ENCODE measurements at places on chromosomes 4 and X.
A peak's percentile ranks its signal among the peaks of the same experiment; 100 is the strongest.

DNA sequence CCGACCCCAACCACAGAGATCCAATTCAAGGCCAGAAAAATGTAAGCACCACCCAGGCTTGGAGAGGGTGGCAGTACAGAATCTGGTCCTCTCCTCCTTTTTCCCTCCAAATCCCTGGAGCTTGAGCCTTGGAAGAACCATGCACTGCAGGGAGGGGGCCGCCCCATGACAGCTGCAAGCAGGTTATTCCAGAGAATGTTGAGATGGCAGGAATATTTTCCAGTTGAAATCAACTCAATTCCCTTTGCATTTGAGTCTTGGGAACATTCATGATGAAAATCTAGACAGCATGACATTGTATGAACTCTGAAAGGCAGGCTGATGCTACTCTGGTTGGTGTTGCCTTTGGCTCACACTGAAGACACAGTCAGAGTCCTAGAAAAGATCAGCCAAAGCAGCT lies 386.6 kb upstream of the FGF16 start:
- DNase-seq, result no peak

- no peak for DNase-seq
These were observed 31.1 kb downstream of the RBMX start for GRCh38 chrX:136849395-136849794.

DNA sequence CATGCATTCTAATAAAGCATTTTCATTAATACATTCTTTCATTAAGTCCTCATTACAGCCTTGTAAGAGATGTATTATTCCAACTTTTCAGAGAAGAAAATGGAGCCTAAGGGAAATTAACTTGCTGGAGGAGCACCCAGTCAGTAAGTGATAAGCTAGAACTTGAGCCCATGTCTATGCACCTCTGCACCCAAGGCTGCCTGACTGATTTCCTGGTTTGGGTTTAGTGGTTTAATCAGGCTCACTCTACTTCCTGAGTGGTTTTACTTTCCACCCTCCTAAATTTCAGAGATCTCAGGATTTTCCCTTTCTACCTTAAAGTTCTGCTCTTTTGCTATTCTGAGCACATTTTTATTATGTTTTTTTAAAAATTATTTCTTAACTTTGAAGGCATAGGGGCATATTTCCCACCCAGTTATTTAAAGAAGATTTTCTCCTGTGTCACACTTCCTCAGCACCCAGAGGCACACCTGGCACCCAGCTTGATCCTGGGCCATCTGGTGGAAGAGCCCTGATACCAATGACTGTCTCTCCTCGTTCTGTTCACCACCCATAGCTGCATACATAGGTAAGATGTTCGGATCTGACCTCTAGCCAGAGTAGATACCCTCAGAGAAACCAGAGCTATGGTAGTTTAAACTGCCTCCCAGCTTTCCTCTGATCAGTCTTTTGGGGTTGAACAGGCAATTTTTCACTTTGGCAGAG lies 10.4 kb downstream of the CORIN start:
- peak; percentile 73 for DNase-seq

DNA sequence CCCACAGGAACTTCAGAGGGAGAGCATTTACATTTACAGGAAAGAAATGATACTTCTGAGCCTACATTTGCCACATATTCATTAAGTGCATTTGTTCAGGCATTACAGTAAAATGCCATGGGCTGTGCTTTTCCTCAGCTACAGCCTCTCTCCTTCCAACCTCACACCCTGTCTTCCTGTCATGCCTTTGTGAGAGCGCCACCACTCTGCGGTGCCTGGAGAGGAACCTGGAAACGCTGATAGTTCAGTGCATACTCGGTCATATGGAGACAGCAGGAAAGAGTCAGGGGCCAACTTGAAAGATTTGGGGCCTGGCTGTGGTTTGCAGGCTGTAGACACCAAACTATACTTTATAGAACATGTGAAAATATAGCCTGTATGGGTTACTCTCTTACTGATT lies 40.5 kb downstream of the NFKB1 start:
- DNase-seq, result no peak

GRCh38 chrX:127459790-127460189 lies 592.4 kb downstream of the ACTRT1 start:
- DNase-seq, result peak; percentile 1

DNA sequence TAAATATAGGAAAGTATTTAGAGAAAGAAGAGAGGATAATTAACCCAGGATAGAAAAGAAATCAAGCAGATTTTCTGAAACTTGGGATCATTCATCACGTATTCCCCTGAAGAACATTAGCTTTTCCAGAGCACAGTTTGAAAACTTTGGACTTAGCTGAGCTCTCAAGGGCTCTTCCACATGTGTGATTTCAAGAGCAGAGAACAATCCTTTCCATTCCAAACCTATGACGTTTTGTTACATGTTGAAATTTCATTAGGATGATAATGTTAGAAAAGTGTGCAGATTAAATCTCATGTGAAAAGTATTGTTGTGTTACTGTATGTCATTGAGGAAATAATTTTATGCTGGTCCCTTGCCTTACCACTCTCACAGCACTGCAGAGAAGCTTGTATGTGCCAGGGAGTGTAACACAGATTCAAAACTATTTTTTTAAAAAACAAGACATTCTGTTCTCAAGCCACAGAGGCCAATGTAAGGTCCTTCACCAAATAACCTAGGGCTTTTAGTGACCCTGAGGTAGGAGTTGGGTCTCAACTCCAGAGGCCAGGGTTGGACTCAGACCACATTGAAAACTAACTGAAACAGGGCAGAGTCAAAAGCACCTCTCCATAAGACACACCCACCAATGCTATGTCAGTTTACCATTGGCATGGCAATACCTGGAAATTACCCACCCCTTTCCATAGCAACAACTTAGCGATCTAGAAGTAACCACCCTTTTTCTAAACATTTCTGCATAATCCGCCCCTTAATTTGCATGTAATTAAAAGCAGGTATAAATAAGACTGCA lies 141.3 kb downstream of the ANXA5 start:
- no peak for DNase-seq

- no peak for DNase-seq
These were observed 22.2 kb downstream of the C4orf50 start for GRCh38 chr4:5995901-5996623.

DNA sequence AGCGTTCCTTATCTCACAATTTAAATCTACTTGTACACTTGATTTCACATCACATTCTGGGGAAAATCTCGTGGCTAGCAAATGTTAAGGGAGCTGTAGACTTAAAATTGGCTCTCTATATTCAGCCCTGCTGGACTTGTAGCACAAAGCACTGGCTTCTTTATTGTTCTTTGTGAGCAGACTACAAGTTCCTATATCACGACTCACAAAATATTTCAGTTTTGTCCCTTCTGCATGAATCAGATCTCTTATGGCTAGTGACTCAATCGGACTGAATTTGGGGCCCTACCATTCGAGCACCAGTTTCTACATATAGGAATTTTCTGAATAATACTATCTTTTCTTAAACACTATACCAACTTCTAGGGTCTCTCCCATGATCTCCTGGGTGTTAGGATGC lies 390.1 kb downstream of the ADAM29 start:
- no peak for DNase-seq

GRCh38 chr4:136302566-136302965 lies 1229.7 kb downstream of the PCDH18 start:
- DNase-seq, result no peak

DNA sequence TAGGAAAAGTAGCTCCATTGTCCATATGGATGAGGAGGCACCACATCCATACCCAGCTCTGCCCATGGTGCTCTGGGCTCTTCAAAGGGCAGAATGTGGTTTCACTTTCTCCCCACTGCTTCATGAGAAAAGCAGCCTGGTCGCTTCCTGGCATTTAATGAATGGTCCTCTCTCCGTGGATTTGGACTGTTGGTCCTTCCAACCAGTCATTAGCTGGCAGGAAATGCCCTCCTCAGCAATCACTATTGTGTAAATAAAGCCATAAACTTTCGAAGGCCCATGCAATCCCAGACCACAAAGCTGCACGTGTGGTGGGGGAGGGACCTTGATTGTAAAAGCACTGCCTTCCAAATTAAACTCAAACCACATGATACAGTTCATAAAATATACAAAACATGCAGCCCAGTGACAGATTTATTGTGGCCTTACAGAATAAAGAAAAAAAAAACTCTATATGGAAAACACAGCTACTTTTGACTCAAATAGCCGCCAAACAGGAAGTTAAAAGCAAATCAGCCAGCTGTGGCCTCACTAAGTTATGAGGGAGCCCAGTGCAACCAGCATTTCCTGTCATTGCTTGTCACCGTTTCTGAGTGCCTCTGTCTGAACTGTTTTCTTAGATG lies 8.1 kb downstream of the MBNL3 start:
- DNase-seq, result no peak

DNA sequence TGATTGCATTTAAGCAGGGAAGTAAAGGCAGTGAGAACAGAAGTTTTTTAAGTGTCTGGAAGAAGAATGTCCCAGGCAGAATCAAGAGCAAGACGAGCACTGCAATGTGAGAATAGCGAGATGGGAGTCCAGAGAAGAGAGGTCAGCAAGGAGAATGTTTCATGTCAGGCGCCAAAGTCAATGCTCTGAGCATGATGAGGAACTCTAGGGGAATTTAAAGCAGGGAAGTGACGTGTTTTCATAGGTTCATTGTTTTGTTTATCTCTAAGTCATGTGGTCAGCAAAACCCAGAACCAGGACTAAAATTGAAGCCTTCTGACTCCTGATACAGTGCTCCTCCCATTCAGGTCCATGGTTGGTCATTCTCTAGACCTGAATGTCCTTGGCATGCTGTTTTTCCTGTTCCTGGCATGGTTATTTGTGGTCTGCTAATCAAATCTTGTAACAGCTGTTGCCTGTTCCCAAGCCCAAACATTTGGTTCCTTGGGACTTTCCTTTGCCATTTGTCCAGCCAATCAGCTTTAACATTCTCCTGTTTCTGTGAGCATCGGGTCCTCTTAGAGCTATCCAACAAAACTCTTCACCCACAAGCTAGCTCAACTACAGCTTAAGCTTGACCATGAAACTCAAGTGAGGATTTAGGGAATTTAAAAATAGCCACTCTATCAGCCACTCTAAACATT lies 37.7 kb downstream of the PTCHD1 start:
- peak; percentile 13 for DNase-seq

- peak; percentile 53 for DNase-seq
These were observed at the start of gene BTC for GRCh38 chr4:74794382-74795010. Gene BTC, minus strand, starts transcription at chr4:74794523. Its CDS starts 198 bp downstream, at chr4:74794325.

GRCh38 chr4:101081166-101081565 lies 266.2 kb downstream of the PPP3CA start:
- DNase-seq, result no peak

DNA sequence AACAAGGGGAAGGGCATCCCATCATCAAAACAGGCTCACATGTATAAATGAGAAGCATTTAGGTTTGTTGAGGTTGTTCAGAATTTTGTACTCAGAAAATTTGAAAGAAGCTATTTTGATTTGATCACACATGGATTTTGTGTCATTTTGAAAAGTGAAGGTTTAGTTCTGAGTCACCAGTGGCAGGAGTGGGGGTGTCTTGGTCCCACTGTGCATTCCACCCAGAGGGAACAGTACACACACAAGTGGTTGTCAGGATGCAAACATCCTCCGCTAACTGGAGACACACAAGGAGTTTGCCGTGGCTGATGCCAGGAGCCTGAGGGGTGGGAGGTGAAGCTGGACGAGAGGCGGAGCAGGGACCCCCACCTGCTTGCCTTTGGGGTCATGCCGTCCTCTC lies 198.2 kb upstream of the PSAPL1 start:
- DNase-seq, result no peak

DNA sequence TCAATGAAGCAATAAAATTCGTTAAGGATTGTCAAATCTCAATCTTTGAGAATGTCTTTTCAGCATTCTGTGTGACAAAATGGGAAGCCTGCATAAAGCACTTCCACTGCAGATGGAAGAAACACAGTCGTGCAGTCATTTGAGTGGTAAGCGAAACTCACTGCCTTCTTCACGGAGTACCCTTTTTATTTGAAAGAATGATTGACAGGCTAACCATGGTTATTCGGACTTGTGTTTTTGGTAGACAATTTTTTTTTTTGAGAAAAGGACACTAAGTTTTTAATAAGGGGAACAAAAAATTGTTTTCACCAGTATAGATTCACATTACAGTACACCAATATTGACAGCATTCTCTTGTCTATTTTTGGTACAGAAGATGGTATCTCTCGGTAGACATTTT lies 86.9 kb upstream of the MSX1 start:
- DNase-seq, result no peak

DNA sequence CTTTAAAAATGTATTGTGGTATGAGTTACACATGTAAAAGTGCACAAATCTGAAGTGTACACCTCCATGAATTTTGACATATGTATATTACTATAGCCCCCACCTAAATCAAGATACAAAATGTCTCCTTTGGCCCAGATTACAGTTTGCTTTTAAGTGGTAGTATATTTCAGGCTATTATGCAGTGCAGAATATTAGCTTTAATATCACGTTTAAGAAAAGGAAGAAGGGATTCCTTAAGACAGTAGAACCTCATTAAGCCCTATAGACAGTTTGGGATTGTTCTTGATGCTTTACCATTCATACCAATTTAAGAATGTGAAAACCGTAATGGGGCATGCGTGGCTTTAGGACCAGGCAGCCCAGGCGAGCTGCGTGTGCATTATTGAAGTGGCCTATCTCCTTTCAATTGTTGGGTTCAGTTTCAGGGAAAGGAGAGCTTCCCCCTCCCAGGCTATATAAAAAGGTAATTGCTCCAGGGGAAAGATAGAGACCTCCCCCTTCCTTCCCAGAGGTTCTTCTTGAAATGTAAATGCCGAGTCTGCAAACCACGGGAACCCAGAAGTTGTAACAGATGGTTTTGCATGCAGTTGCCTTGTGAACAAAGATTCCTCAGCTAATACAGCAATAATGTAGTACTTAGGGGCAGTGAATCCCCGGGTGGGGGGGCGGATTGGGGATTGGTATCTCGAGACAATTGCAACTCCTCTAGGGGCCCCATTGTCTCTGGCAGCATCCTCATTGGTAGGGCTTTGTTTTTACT lies 106.1 kb downstream of the UCHL1 start:
- peak; percentile 27 for DNase-seq

GRCh38 chrX:138519296-138519695 lies 192.2 kb downstream of the FGF13 start:
- DNase-seq, result peak; percentile 7

DNA sequence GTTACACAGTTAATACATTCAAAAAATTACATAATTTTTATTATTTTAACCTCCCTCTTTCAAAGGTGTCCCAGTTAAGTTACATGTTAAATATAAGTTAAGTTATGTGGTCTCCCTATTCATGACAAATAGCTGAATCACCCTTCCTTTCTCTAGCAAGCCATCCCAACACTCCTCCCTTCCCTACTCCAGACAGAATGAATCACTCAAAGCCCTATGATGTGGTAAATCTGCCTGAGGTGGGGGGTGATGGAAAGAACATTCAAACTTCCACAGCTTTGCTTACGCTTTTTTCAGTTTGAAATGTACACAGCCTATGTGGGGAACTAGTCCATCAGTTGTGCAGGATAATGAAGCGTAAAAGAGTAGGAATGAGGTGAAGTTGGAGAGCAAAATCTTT lies 90.2 kb downstream of the CXCL13 start:
- peak; percentile 23 for DNase-seq

All from NCI-H82 (cell line).